ENCODE measurements at places on chromosomes 1 and 21.
A peak's percentile ranks its signal among the peaks of the same experiment; 100 is the strongest.

DNA sequence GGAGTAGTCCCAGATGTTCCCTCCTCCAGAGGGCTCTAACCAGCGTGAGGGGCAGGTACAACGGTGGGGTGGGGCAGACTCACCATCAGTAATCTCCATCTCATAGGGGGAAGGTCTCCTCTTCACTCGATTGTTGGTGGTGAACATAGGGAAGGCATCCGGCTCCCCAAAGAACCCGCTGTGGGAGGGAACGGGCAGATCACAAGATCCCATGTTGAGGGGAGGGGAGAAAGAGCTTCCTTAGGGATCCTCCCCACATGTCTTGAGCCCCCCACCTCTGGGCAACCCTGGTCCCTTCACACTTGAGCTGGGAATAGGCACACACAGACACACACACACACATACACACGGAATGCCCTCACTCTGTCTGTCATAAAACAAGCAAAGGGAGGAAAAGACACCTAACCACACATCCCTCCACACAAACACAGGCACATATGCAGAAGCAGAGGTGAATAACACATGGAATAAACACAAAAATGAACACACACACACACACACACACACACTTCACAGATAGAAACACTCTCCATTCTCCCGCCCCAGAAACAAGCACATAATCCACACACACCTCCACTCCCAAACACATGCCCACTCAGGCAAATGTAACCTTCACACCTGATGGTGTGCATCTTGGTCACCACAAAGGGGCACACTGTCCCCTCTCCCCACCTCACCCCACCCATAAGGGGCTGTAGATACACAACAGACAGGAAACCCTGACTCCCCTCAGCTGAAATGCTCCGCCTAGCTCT, 7.9 kb downstream of the TAL1 start:
- no peak for DNase-seq

GRCh38 chr1:168427051-168427450, 116.7 kb downstream of the XCL2 start:
- no peak for DNase-seq

DNA sequence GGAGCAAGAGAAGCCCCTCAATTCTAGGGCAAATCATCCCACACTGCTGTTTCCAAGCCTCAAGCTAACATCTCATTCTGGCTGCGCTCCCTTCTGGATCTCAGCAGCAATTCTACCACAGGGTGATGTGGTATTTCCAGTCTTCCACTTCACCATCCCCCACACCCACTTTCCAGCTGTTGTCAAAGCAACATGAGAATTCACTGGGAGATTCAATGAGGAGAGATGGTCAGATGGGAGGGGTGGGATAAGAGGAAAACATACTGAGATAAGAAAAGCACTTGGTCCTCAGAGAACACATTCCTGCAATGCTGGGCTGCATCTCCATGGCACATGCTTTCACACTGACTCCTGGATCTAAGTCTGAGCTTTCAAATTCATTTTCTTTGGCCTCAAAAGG, 47.3 kb upstream of the LRRC52 start:
- DNase-seq: no peak

DNA sequence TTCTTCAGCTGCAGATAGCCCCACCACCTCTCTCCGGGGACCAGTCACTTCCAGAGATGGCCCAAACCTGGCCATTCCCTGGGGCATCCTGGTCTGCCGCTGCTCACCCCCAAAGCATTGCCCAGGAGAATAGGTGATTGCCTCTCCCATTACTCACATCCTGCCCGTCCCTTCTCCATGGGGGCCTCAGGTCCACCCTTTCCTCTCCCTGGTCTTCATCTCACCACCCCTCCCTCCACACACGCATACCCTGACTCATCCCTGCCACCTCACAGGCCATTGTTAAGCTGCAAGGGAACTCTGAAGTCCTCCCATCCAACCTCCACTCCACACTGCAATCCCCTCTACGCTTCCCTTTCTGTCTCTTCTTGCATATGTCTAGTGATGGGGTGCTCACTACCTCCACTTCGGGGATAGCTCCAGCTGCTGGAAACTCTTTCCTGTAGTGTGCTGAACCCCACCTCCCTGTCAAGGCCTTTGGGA, at the start of gene PLEKHG5:
PLEKHG5 (minus strand) TSS at position 188 of the 483 bp plus-strand sequence. CDS start 14,096 bp downstream, outside the sequence.
- no peak for DNase-seq

DNA sequence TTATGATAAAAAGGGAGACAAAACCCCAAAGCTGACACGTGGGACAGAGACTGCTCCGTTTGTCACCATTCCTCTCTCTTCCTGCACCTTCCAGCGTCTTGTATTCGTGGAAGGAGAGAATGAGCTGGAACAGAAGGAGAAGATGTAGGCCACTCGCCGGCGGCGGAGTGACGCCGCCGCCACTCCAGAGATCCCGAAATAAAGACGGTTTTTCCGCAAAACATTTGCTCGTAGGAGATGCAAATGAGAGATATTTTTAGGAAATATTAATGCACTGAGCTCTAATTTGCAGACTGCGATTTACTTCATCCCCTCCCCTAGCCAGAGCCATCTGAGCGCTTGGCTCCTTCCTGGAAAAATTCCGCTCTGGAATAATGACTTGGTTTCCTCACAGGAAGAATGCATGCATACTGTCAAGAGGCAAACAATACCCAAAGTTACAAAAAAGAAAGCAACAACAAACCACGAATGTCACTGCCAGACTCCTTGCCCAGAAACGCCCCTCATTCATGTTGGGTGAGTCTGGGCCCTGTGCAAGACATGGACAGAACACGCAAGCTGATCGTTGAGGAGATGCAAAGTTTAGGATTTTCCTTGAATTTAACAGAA, 18.0 kb upstream of the ADARB1 start:
- DNase-seq: no peak

DNA sequence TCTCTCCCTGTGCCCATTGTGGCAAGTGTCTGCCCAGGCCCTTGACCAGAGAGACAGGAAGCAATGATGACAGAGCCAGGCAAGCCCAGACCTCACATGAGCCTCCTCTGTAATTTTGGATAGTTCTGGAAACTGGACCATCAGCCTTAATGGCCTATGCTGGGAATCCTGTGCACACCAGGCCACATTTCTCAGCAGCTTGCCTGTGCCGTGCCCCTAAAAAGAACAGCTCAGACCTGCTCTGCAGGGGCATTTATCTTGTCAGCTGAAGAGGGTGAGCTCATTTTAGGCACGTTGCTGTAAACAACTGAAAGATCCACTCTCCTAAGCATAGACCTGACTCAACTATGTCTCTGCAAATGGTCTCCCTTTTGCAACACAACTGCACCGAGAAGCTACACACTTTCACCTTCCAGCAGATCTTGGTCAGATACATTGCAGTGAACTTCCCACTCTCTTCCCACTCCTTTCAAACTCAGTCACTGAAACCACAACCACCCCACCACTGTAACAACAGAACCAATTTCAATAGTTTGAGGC, 53.5 kb upstream of the BACH1 start:
- peak; percentile 61 for DNase-seq

DNA sequence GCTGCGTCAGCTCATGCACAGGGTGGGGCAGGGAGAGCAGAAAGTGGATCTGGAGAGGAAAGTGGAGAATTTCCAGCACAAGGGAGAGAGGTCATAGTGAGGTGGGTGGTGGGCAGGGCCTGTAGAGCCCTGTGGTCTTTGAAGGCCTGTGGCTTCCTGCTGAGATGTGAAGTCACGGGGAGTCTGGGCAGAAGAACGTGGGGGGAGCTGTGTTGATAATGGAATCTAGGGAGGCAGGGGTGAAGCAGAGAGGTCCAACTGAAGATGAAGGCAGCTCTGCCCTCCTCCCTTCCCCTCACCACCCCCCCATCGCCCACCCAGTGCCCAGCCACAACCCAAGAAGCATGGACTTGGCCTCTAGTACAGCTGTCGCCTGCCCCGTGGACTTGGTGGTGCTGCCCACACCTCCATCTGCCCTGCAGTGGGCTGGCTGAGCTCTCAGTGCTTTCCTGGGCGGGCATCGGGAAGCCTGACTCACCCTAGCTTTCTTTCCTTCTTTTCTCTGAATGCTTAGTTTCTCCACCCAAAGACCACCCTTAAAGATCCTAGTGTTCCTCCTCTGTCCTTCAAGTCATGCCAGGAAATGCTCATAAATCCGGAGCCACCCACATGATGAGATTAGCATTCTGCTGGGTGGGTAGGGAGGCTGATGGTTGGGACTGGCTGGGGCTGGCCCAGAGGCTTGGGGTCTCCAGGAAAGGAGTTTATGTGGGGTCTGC, 186.1 kb downstream of the TRABD2B start:
- DNase-seq: no peak

- no peak for DNase-seq
Observed at GRCh38 chr1:154941333-154942013, 5.0 kb upstream of the PMVK start.

DNA sequence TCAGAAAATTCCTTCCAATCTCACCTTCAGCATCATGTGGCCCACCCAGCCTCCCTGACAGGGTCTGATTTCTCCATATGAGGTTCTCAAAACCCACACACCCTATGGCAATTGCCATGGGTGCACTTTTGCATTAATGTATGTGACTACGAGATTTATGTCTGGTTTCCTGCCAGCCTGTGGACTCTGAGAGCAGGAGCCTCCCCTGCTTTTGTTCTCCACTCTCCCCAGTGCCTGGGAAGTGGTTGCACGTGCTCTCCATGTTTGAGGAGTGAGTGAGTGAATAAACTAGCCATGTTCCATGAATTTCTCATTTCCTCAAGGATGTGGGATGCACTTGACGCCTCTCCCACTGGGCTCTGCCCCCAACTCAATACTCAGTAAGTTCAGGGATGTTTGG, 91.2 kb downstream of the ACTL8 start:
- no peak for DNase-seq

DNA sequence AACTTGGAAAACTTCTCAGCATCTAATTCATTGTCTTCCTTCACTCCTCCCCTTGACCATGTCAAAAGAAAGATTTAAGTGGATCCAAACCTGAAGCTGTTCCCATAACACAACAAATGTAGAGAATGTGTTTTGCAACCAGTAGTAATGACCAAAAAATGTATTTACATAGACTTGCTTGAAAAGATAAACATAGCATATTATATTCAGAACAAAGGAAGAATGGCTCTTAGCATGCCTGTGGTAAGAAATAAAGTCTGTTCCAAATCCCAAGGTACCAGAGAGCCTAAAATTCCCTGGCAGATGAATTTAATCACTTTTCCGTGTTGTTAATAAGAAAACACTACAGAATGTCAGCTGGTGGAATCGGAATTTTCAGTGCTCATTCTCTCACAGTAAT, 36.8 kb downstream of the FMO3 start:
- no peak for DNase-seq

- DNase-seq: no peak
Observed at GRCh38 chr1:167474191-167474641, 44.1 kb downstream of the CD247 start.

- no peak for DNase-seq
Observed at GRCh38 chr21:41479686-41480085, 28.3 kb downstream of the TMPRSS2 start.

- DNase-seq: no peak
Observed at GRCh38 chr1:76857138-76857537, 10.1 kb upstream of the ST6GALNAC5 start.

DNA sequence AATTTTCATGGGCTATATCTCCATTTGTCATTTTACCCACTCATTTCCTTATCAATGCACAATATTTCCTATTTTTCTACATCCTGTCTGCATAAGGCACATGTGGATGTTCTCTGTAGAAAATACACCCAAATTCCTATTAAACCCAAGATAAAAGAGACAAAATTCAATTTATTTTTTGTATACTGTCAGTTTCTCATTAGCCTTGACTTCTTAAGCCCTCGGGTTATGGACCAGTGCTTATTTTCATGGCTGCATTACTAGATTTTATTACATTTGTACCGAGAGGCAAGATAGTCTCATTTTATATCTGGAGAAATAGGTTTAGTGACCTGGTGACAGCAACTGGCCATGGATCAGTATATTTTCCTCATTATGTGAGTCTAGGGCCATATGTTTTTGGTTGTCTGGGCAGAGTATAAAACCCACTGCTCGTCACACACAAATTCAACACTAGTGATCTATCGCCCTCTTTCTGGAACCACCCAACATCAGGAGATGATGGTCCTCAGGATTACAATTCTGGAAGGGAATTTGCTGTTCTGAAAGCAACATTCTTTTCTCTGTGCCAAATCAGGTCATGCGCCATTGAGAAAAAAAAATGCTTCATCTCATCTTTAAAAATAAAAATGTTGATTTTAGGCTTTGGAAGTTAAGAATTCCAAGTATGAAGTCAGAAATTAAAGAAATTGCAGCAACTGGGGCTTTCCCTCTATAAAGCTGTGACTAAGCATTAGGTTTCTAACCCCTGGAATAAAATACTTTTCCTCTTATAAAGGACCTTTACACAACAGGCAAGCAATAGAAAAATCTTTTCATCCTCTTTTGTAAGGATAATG, 81.4 kb downstream of the ASTN1 start:
- no peak for DNase-seq

- DNase-seq: no peak
Observed at GRCh38 chr1:76084029-76084627, 9.6 kb downstream of the ST6GALNAC3 start.

DNA sequence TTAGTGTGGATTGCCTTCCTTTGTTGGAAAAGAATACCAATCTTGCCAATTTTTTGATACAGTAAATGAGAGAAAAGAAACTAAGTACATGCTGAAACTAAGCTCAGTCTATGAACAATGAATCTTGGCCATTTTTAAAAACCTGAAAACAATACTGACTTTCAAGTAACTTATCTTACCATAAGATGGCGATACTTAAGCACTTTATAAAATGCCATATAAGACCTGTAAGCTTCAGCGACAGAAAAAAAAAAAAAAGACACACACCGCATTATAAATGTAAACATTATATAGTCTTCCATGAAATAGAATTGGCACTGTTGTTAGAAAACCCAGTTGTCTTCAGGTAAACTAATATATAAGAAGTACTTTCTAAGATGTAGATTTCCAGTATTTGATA, 3.0 kb downstream of the OLFM3 start:
- DNase-seq: no peak

DNA sequence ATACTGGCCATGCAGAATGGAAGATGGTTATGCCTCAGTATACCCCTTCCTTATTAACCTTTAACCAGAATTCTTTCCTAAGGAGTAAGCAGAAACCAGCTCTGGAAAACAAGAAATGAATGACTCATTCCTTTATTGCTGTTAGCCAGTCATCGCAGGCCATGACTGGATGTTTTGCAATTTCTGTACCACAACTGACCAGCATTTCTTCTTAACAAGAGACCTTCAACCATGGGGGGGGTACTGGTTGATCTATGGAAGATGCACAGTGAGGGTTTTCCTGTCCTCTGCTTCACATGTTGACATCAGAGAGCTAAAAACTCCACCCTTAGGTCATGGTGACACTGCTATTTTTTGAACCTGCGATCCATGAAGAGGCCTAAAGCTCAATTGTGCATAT, 28.0 kb upstream of the RNF2 start:
- no peak for DNase-seq

DNA sequence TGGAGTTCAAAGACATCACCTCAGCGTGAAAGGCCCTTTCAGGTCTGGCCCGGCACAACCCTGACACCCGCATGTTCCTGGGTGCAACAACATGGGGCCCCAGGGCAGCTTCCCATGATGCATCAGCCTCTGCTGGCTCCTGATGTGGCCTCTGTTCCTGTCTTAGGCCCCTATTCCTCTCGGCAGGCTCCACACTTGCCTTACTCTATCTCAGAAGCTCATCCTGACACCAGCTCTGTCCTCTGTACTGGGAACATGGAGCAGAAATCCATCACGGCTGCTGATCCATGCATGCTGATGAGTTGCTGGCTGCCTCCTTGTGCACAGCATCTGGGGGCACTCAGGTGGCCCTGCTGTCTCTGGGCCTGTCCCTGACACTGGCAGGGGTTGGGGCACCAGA, 74.6 kb downstream of the ADARB1 start:
- no peak for DNase-seq

GRCh38 chr1:181091309-181092040, 3.0 kb downstream of the IER5 start:
- no peak for DNase-seq

GRCh38 chr21:45496151-45496967, 45.9 kb downstream of the SLC19A1 start:
- no peak for DNase-seq
